ENCODE measurements at places on chromosomes 2 and 18.
A peak's percentile ranks its signal among the peaks of the same experiment; 100 is the strongest.

DNA sequence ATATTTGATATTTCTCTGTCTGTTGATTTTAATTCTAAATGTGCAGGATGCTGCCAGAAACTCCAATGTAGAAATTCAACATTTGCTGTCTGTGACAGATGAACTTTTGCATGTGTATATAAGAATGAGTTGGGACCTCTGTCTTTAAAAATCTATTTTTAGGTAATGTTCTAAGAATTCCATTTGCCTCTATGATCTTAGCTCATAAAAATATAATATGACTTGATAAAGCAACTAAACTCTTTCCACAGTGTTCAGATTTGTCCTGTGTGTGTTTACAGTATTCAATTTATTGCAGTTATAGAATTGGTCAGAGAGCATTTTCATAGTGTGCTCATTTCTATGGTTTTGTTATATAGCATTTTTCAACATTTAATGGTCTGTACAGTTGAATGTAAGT lies 33.6 kb downstream of the RNMT start:
- no peak for DNase-seq

GRCh38 chr2:229922449-229923386 lies at the start of gene FBXO36:
Gene FBXO36 (plus strand): TSS chr2:229922503. CDS start chr2:229922514, 11 bp downstream.
- peak; percentile 85 for DNase-seq

DNA sequence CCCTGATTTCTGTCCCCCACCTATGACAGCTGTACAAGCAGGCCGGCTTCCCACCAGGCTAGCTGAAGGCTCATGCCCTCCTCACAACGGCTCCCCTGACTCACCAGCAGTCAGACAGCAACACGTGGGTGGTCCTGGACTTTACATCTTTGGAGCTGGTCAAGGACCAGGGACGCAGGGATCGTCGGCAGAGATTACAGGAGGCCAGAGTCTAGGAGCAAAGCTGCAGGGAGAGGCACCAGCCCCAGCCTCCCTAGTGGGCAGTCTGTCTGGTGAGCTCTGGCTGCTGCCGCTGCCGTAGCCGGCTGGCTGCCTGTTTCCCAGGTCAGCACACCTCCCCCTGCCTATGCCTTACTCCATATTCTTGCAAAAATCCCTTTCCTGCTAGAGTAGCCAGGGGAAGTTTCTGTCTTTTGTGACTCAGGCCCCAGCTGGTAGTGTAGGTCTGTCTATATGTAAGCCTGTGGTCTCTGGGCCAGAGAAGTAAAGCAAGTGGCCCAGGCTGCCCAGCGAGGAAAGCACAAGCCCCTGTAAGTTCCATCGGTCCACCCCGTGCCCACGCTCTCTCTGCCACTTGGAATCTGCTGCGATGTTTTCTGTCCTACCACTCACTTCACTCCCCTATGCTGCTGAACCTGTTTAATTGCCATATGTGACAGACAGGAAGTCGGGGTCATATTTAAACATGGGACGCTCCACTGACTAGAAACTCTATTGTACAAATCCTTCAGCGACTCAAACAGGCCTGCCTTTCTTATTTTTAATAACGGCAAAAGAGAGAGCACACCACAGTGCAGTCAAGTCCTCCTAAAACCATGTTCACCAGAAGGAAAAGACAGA lies 2.4 kb upstream of the ARHGEF4 start:
- DNase-seq, result no peak

DNA sequence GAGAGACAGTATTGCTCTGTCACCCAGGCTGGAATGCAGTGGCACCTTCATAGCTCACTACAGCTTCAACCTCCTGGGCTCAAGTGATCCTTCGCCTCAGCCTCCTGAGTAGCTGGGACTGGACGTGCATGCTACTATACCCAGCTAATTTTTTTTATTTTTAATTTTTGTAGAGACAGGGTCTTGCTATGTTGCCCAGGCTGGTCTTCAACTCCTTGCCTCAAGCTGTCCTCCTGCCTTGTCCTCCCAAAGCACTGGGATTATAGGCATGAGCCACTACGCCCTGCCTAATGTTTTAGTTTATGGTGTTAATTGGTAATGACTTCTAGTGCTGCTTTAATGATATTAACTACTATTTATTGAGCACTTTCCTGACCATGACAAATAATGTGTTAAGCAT lies 18.3 kb downstream of the RNF138 start:
- no peak for DNase-seq

DNA sequence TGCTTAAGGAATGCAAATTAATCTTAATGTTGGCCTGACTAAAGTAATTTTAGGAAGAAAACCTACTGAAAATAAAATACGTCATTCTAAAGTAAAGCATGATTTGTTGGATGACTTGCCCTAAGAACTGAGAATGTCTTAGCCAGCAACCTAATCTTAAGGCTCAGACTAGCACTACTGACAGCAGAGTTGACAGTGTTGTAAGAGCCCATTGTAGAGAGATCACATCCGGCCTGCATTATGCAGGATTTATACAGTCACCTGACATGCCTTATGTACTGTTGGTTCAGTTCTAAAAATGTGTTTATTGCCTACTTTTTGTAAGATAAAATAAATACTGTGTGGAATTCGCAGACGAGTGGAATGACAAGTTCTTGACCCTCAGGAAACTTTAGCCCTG lies 82.3 kb downstream of the TMEM185B start:
- DNase-seq, result no peak

GRCh38 chr2:199433204-199433832 lies 24.4 kb downstream of the SATB2 start:
- DNase-seq, result no peak

- no peak for DNase-seq
Observed at GRCh38 chr2:224994242-224994823, 47.9 kb downstream of the DOCK10 start.

GRCh38 chr18:46264255-46264654 lies 160.1 kb downstream of the HAUS1 start:
- no peak for DNase-seq

DNA sequence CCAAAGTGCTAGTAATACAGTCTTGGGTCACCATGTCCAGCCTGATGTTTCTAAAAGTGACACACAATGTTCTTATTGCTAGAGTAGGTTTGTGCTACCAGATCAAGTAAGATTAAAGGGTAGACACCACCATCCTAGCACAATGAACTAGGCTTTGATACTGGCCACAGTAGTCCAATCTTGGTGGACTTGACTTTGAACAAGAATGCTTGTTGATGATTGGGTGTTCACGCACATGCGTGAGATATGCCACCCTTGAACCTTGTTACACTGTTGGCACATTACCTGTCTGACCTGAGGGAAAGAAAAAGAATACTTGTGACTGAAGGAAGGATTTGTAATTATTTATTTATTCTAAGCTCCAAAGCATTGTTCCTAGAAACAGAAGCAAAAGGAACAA lies 72.1 kb upstream of the EMILIN2 start:
- DNase-seq, result no peak

DNA sequence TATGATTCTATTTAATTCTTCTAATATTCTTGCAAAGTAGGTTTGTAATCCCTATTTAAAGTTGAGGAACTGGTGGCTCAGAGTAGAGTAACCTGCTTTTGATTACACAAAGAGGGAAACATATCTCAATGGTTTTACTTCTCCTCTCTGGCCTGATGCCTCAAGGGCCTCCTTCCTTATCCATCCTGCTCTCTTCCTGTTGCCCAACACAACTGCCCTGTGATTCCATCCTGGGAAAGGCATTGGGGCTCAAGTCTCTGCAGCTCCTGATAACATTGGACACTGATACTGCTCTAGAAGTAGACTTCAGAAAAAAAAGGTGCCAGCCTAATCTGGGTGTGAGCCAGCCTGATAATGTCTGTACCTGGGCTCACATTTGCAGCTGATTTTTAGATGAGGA lies 75.8 kb downstream of the RDH14 start:
- DNase-seq, result no peak

DNA sequence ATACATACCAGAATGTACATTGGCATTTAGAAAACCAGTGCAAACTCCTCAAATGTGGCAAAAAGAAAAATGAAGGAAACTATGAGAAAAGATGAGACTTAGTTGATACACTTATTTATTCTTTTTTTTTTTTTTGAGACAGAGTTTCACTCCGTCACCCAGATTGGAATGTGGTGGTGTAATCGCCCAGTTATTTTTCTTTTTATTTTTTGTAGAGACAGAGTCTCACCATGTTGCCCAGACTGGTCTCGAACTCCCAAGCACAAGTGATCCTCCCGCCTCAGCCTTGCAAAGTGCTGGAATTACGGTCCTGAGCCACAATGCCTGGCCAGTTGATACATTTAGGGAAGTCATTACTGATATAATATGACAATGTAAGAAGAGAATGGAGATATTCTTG lies 274.2 kb upstream of the LRATD1 start:
- no peak for DNase-seq

- peak; percentile 33 for DNase-seq
Observed at GRCh38 chr2:20661421-20662307, 5.3 kb upstream of the GDF7 start.

- DNase-seq, result no peak
Observed at GRCh38 chr2:151614606-151615306, 119.5 kb downstream of the NEB start.

DNA sequence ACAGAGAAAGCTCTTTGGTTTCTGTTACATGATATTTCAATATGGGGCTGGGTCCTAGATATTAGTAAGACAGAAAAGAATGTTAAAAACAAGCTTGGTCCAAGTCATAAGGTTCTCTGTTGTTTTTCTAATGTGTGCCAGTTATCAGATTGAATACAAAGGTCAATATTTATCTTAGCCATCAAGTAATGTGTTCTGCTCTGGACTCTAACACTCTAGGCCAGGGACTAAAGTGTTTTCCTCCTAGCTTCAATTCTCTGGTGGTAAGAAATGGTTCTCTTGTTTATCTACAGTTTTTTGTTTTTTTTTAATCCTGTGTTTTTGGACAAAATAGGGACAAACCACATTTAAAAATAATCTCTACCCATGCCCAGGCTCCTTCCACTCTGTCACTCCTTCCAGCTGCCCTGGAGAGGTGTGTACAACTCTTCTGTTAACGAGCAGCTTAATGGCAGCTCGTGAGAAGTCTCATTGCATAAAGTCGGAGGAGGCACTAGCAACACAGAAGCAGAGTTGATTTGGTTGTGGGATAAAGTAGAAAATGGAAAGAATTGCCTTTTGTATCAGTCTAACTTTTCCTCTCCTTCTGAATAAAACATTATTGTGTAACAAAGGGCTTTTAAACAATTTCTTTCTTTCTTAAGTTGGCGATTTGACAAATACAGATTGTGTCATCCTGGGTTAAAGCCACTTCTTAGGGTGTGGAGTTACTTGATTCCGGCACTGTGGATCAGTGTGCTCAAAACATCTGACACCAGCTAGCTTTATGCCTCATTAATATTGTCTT lies 8.0 kb upstream of the SESTD1 start:
- no peak for DNase-seq

- no peak for DNase-seq
Observed at GRCh38 chr2:36461039-36461681, 105.6 kb downstream of the CRIM1 start.

GRCh38 chr2:238895891-238896600 lies 48.2 kb downstream of the TWIST2 start:
- no peak for DNase-seq
